ENCODE measurements at places on chromosomes 16 and 17.
A peak's percentile ranks its signal among the peaks of the same experiment; 100 is the strongest.

DNA sequence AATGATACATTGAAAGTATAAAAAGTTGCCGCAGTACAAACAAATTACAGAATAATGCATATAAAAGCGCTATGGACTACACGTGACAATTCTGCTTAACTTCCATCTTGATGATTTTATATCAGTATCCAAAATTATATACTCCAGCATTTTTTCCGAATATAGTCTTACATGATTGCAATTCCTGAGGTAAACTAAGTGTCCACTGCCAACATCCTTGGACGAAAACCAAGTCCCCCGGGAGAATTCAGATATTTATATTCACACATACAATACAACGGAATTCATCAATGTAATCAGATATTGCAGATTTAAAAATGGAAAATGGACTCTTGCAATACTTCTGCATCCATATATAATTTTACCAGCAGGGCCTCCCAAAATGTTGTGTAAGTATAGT is 8.9 kb upstream of the MYH11 start:
- DNase-seq: no peak

GRCh38 chr17:76917829-76918228 is 49.6 kb downstream of the MGAT5B start:
- no peak for DNase-seq

DNA sequence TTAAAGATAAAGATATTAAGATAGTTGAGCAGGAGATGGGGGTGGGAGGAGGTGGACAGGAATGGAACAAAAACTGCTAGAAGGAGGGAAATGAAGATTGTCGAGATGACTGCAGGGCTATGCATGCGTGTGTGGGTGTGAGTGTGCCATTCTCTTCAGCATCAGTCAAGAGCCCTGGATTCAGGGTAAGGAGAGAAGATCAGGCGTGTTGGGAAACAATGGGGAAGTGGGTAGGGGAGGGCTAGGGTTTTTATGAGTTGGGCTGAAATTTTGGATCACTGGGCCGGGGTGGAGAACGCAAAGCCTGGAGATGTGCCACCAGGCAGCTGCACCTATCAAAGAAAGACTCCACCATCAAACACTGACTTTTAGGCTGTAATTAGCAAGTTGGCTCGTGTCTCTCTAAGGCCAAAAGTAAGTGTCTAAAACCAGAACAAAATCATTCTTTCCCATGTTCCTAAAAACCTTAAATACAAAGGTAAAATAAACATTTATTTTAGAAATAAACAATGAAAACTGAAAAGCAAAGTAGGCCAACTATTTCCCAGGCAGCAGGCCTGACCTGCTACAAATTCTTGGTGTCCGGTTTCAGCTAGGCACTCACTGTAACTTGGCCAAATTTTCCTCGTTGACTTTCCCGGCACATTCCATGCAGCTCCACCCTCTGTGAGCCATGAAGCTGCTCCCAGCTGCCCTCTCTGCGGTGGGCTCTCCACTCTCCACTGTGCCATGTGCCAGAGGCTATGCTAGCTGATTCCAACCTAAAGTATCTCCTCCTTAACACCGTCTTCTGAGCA is 4.2 kb downstream of the CDRT4 start:
- DNase-seq: no peak

GRCh38 chr16:55562936-55563335 is 3.5 kb upstream of the CAPNS2 start:
- no peak for DNase-seq

DNA sequence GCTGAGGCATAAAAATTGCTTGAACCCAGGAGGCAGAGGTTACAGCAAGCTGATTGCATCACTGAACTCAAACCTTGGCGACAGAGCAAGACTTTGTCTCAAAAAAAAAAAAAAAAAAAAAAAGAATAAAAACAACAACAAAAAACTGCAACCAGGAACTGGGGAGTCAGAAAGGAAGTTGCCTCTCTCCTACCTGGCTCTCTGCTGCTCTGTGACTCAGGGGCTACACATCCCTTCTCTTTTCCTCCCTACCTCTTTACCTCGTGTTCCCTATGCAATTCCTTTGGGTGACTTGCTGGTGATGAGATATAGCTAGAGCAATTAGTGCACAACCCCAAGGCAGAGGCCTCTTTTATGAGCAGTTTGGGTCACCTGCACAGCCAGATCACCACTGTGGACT is 95.9 kb downstream of the ABCC1 start:
- DNase-seq: no peak

DNA sequence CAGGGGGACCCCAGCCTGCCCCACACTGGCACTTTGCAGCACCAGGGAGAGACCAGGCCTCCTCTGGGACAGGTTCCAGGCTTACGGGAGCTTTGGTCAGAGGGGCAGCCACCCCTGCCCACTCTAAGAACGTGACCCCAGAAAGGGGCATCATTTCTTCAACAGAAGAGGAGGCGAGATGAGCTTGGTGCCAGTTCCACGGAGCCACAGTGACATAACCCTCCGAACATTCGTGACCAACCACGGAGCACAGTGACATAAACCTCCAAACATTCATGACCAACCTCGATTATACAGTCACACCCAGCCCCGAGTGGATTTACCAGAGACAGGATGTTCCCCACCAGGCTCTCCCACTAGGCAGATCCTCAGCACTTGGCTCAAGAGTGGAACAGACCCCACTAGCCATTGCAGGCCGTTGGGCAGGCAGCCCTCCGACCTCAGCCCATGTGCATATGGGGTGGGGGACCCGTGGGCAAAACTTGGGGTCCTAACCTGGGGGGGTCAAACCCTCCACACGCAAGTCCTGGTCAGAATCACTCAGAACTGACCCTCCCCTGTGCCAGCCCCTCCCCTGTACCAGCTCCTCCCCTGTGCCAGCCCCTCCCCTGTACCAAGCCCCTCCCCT is 112.9 kb downstream of the METRNL start:
- no peak for DNase-seq

GRCh38 chr17:33802349-33803198 is 452.5 kb upstream of the CCL2 start:
- no peak for DNase-seq

DNA sequence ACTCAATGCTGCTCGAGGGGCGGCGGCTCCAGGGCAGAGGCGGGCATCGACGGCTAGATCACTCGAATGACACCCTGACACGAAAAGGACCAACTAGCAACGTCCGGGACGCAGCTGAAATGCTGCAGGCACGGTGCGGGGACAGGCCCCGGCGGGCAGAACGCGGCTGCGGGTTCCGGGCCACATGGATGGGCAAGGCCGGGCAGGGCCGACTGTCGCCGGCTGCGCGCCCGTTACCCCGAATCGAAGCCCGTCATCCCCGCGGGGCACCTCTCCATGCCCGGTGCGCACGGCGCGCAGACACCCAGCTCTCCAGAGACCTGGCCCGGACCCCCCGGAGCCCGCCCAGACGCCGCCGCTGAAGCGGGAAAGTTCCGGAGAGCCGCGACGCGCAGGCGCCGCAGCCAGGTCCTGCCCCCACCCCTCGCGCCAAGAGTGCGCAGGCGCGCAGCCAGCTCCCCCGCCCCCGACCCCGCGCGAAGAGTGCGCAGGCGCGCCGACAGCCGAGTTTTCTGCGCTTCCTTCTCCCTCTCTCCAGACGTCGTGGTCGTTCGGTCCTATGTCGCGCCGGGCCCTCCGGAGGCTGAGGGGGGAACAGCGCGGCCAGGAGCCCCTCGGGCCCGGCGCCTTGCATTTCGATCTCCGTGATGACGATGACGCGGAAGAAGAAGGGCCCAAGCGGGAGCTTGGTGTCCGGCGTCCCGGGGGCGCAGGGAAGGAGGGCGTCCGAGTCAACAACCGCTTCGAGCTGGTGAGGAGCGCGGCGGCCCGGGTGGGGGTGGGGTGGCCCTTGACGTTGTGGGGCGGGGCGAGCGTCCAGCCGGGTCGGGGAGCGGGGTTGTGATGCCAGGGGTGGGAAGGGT is at the start of gene TCF25:
TSS of gene TCF25 (plus strand) at position 484 of the 863 bp plus-strand sequence. CDS start at position 560, 76 bp downstream.
- peak; percentile 84 for DNase-seq

DNA sequence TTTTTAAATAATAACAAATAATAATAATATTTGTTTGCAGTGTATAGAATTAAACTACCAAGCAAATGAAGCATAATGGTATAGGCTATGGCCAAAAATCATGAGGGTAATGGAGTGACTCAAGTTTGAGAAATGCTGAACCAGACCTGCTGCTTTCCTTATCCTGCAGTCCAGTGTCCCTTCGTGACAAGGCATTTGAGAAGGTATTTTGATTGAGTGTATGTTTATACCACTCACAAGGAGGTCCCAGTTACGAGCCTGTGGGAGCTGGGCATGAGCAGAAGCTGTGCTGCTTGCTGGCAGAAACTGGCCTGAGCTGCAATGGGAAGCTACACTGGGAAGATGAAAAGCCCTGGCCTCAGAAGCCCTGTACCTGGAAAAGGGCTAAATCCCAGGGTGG is 50.3 kb downstream of the GNAO1 start:
- DNase-seq: no peak

DNA sequence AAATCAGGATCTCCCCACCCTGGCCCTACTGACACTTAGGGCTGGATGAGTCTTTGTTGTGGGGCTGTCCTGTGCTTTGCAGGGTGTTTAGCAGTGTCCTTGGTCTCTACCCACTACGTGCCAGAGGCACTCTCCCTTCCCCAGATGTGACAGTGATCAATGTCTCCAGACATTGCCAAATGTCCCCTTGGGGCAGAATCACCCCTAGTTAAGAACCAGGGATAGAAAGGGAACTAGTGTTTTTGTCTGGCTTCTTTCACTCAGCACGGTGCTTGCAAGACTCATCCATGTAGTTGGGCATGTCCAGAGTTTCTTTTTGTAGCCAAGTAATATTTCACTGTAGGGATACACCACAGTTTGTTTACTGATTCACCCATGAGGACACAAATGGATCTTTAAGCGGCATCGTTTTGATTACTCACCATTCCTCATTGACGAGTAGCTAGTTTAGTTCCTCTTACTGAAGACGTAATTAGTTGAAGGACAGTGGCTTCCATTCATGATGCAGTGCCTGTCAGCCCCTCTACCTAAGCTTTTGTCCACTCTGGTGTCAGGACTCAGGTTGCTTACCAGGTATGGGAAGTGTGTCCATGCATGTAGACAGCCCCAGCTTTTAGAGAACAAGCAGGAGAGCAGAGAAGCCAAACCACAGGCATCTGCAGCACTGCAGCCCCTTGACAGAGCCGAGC is 26.0 kb upstream of the ITGB4 start:
- DNase-seq: no peak

- no peak for DNase-seq
Observed at GRCh38 chr16:10990378-10990777, 46.0 kb downstream of the CLEC16A start.

- no peak for DNase-seq
Observed at GRCh38 chr17:2624292-2624731, 30.9 kb downstream of the PAFAH1B1 start.

GRCh38 chr16:9192746-9193145 is 101.3 kb downstream of the HAPSTR1 start:
- no peak for DNase-seq

GRCh38 chr17:263271-263670 is 81.8 kb upstream of the DOC2B start:
- DNase-seq: no peak

DNA sequence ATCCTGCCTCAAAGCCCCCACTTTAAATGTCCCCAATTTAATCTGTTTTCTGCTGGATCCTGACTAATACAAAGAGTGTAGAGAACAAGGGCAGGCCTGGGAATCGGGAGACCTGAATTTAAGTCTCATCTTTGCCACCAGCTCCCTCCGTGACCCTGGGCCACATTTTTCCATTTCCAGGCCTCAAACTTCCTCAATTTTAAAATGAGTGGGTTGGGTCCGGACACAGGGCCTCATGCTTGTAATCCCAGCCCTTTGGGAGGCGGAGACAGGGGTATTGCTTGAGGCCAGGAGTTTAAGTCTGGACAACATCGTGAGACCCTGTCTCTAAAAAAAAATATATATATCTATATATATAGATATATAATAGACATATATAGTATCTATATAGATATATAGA is 61.4 kb downstream of the SRL start:
- no peak for DNase-seq

DNA sequence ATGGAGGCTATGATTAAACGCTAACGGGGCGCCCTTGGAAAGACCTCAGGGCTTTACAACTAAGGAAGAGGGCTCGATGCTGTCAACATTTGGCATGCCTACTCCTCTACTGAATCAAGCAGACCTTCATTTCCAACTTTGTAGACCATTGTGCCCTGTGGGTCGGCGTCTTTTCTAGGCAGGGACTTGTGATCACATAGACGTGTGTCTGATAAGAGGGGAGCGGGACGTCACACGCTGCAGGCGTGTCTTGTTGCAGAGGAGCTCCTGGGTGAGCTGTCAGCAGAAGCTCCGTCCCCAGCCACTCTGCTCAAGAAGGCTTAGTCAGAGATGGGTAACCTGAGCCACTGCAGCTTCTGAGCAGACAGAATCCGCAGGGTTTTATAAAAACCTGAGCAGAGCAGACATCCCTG is 2.8 kb downstream of the MAPK8IP3 start:
- no peak for DNase-seq

DNA sequence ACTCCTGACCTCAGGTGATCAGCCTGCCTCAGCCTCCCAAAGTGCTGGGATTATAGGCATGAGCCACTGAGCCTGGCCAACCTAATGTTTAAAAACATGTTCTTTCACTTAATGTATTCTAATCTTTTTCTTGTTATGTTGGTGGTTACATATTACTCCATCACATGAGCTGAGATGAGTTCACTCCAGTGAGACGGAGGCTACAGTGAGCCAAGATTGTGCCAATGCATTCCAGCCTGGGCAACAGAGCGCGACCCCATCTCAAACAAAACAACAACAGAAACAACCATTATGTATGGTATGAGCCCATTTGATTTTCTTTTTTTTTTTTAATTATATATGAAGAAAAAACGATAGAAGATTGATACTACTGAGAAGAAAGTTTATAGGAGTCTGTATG is 39.6 kb downstream of the SLC39A11 start:
- DNase-seq: no peak
